Thymus (tissue), 14 donors: ENCODE measurements at places on chromosomes 1 and 21. TPM values are rescaled to one million over a fixed set of nuclear protein-coding genes. Genes with fewer than 3 reads are reported as not detected.

The TOR1AIP2 gene
- 13.8 TPM for polyA plus RNA-seq

The FAM163A gene
- 3.2 TPM for polyA plus RNA-seq

The KLHDC9 gene
- 4.7 TPM for polyA plus RNA-seq

The KCNE2 gene
- 0.18 TPM for polyA plus RNA-seq

The CYP4A11 gene
- polyA plus RNA-seq, result 0.05 TPM

The ZBTB37 gene
- 4.1 TPM for polyA plus RNA-seq

The ITSN1 gene
- 7.2 TPM for polyA plus RNA-seq

The PDE4B gene
- 10.9 TPM for polyA plus RNA-seq

The PLPPR5 gene
- 0.43 TPM for polyA plus RNA-seq

The THBS3 gene
- 46.1 TPM for polyA plus RNA-seq

The TMEM54 gene
- polyA plus RNA-seq, result 12.9 TPM

The AJAP1 gene
- 0.16 TPM for polyA plus RNA-seq
